ENCODE measurements at places on chromosomes 4 and X.

- no peak for DNase-seq
These were observed 127.3 kb downstream of the TENM3 start for GRCh38 chr4:182370491-182370890.

DNA sequence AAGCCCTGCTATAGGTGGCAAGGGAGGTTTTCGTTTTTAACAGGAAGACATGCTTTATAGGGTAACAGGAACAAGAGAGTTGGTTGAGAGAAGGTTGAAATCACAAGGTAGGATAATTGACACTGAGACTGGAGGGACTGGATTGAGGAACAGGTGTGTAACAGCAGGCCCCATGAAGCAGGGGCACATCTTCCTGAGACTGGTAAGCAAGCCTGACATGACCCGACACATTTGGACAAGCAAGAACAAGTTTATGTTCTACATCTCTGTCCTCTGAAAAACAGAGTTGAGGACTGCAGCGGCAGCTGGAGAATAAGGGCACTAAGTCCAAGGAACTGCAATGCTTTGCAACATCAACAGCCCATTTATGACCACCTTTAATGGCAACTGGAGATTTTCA lies 5.2 kb downstream of the RPS4X start:
- no peak for DNase-seq

DNA sequence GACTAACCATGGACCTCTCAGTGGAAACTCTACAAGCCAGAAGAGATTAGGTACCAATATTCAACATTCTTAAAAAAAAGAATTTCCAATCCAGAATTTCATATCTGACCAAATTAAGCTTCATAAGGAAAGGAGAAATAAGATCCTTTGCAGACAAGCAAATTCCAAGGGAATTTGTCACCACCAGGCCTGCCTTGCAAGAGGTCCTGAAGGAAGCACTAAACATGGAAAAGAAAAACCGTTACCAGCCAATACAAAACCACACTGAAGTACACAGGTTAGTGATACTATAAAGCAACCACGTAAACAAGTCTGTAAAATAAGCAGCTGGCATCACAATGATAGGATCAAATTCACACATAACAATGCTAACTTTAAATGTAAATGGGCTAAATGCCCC lies 156.6 kb downstream of the FAM13A start:
- no peak for DNase-seq

GRCh38 chrX:103405009-103405333 lies 28.6 kb downstream of the BEX3 start:
- DNase-seq, result no peak

DNA sequence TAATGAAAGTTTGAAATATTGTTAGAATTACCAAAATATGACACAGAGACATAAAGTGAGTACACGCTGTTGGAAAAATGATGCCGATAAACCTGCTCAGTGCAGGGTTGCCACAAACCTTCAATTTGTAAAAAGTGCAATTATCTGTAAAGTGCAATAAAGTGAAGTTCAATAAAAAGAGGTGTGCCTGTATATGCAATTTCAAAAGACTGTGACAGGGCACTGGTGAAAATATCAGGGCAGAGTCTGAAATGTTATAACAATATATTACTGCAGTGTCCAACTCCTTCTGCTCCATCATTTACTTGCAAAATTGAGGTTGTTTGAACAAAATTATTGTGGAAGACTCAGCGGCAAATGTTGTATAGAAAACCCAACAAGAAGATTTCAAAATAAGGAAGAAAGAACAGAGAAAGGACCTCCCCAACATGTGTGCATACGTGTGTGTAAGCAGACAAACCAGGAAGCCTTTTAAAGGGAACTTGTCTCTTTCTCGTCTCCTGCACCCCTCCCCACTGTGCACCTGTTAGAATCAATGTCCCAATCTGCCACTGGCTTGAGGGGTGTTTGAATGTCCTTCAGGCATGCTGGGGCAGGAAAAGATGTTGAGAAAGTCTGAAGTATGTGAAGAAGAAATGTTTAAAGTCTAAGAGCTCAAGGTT lies 96.2 kb downstream of the MAOB start:
- no peak for DNase-seq

- no peak for DNase-seq
These were observed 11.0 kb downstream of the BMX start for GRCh38 chrX:15511563-15511962.

- no peak for DNase-seq
These were observed 163.8 kb upstream of the HDX start for GRCh38 chrX:84666086-84666485.

- peak; percentile 13 for DNase-seq
These were observed 15.0 kb downstream of the APELA start for GRCh38 chr4:164892018-164892417.

GRCh38 chr4:111066447-111066846 lies 443.6 kb upstream of the PITX2 start:
- DNase-seq, result peak; percentile 20

- DNase-seq, result no peak
These were observed at the start of gene TMEM255A for GRCh38 chrX:120310861-120311726. TSS of gene TMEM255A (minus strand) at chrX:120311461. CDS start at chrX:120311309, 152 bp downstream.

- DNase-seq, result no peak
These were observed 243.2 kb downstream of the RASL11B start for GRCh38 chr4:53105313-53105712.

- no peak for DNase-seq
These were observed 93.2 kb downstream of the IL1RAPL2 start for GRCh38 chrX:104659005-104659744.

GRCh38 chr4:86274642-86275041 lies 85.2 kb downstream of the MAPK10 start:
- no peak for DNase-seq

GRCh38 chr4:139658586-139659382 lies 6.8 kb upstream of the MGST2 start:
- DNase-seq, result no peak

DNA sequence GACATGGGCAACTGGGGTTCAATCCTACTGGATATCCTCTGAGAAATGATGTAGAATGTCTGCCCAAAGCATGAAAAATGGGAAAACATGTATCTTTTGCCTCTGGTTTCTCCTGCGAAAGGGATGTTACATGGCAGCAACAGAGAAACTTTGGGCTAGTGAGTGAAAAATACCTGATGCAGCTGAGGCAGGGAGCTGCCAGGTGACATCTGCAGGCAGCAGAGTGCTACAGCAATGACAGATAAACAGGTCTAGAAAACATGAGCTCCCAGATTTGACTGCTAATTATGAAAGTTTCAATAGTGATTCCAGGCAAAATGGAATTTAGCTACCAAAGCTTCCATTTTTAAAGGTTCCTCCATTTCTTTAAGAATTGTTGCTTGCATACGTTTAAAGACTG lies 4.8 kb upstream of the CXCL1 start:
- no peak for DNase-seq

- DNase-seq, result no peak
These were observed 44.2 kb downstream of the ABHD18 start for GRCh38 chr4:128009428-128009827.

- DNase-seq, result no peak
These were observed 20.8 kb downstream of the IRF2 start for GRCh38 chr4:184453365-184454160.

DNA sequence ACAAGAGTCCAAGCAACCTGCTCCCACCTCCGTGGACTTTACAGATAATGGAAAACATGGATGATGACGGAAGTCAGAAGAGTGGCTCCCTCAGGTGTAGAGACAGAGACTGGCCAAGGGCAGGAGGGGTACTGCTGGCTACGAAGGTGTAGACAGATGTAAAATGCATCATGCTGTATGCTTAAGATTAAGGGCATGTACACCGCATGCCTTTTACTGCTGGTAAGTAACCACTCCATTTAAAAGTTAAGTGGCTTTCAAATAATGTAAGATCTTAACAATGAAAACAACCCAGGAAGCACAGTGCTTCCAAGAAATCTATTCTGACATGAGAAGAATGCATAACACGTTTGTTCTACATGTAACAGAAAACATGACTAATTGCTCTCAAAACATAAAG lies 76.9 kb upstream of the FAM9B start:
- no peak for DNase-seq

Measured in epithelial cell of proximal tubule (primary cell).